ENCODE measurements at places on chromosomes 6 and 20.

DNA sequence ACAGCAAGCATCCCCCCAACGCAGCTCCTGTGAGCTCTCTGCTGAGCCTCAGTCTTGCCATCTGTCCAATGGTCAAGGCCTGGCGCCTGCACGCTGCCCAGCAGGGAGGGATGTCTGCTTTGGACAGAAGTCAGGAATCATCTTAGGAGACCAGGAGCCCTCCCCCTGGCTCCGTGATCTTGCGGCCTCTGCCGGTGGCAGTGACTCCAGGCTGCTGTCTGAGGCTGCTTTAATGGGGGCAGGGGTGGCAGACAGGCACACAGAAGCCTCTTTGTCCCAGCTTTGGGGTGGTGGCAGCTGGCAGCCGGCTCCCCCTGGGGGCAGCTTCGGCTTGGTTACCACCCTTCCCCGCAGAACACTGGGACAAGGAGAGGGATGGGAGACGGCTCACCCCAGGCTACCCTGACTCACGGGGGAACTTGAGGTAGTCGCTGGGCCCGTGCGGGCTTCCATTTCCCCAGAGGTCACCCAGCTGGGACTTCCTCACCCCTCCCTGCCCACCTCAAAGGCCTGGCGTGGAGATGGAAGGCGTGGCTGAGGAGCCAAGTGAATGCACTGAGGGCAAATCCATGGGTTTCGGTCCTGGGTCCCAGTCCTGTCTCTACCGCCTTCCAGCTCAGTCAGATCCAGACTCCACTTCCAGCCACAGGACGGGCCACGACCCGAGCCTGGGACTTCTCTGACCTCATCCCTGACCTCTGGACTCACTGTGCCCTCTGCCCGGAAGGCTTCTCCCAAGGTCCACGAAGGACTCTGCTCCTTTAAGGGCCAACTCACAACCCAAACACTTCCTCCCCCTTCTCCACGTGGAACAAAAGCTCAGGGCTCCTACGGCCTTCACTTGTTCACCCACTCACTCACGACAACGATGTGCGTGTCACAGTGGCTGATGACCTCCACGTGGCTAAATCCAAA is 14.8 kb downstream of the PEDS1 start:
- DNase-seq, result no peak

DNA sequence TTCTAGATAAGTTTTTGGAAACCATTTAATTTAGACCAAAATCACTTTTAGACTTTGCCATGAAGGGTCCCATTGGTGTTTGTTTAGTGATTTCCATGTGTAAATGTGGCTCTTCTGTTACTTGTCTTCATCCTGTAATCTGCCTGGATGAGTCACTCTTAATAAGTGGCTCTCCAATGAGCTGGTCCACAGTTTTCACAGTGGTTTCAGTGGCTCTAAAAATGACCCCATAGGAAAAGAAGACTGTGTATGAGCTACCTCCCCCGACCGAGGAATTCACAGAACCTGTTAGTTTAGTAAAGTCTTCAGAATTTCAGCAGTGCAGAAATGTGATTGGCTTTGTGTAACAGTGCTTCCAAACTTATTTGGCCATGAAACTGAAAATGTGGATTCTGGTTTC is 492.0 kb upstream of the MARCKS start:
- no peak for DNase-seq

GRCh38 chr6:17081860-17082508 is 19.9 kb upstream of the STMND1 start:
- no peak for DNase-seq

GRCh38 chr6:71206089-71206488 is 82.5 kb upstream of the OGFRL1 start:
- DNase-seq, result no peak

DNA sequence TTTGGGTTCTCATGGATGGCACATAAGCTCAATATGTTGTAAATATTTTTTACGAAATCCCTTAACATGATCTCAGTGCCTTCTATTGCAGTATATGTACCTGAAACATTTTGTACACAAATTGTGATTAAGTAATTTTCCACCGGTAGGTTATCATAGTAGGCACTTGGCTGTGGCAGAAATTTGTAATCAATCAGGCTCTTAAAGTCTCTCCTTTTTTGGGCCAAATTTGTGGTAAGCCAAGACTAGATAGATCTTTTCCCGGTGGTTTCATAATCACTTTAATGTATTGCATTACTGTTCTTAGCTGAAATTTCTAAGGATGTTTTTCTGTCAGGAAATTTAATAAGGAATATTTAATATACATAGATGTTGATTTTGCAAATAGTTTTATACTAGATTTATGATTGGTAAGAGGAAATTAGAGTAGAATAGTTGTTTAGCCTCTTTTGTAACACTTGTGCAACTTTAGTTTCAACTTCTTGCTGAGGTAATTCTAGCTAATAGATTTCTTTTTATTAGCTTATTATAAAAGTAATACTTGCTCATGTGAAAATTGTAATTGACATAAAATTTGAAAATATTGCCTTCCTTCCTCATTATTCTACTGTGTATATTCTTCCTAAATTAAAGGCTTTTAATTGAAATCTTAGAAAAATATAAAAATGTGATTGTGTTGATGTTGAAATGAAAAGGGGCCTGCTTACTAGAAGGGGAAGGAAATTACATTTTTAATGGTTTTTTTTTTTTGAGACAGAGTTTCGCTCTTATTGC is 3.2 kb downstream of the PCMT1 start:
- DNase-seq, result no peak

DNA sequence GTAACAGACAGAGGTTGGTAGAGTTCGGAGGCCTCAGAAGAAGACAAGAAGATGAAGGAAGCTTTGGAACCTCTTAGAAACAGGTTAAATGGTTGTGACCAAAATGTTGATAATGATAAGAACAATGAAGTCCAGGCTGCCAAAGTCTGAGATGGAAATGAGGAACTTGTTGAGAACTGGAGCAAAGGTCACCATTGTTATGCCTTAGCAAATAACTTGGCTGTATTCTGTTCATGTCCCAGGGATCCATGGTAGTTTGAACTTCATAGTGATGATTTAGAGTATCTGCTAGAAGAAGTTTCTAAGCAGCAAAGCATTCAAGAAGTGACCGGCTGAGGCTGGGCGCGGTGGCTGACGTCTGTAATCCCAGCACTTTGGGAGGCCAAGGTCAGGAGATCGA is 11.1 kb upstream of the LSM14B start:
- no peak for DNase-seq

DNA sequence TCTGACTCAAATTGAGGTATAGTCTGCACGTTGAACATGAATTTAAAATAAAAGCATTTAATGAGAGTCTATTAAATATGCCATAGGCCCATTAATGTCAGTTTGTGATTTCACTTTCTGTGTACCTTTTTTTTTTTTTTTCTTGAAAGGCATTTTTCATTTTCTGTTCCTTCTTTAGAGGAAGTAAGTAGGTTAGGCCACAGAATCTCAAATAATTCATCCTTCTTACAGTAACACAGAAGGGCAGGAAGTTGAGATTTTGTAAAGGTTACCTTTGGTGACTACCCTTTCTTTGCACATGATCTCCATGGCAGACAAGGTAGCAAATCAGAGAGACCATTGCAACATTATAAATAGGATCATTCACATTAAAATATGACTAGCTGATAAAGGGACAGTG is 9.6 kb downstream of the L3MBTL3 start:
- no peak for DNase-seq

GRCh38 chr6:150560884-150561219 is 38.8 kb upstream of the PLEKHG1 start:
- no peak for DNase-seq

DNA sequence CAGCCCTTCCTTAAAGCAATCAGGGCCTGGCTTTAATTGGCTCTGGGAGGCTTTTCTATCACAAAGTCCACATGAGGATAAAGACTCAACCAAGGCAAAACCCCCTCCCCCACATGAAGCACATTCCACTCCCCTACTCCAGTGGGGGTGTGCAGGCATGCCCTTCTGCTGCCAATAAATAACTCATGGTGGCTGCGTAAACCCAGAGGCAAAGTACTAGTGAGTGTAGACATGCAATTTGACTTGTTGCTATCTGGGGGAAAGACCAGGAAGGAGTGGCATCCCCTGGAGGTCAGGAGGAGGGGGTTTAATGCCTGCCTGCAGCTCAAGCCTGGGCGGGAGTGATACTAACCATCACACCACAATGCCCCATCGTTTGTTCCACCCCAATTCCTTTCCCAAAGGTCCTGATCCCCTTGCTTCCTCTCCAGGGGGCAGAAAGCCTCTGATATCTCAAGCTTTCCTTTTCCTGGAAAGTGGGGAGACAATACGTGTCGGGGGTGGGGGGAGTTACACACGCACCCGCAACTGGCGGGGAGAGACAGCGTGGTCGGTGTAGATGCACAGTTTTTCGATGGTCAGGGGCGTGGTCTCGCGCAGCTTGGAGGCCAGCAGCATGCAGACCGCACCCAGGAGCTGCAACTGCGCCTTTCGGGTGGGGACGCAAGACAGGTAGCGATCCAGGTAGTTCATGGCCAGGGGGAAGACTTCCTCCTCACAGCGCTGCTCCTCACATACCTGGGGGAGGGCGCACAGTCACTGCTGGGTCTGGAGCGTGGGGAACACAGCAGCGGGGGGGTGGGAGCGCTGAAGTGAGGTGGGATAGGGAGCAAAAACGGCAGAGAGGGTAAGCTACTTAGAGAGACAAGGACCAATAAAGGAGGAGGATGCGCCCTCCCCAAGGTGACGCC is 1.5 kb downstream of the CCND3 start:
- peak; percentile 57 for DNase-seq

GRCh38 chr20:42484335-42484734 is 705.4 kb downstream of the PTPRT start:
- DNase-seq, result no peak

- DNase-seq, result no peak
Measured at GRCh38 chr6:84581494-84582259, 182.7 kb downstream of the TBX18 start.

DNA sequence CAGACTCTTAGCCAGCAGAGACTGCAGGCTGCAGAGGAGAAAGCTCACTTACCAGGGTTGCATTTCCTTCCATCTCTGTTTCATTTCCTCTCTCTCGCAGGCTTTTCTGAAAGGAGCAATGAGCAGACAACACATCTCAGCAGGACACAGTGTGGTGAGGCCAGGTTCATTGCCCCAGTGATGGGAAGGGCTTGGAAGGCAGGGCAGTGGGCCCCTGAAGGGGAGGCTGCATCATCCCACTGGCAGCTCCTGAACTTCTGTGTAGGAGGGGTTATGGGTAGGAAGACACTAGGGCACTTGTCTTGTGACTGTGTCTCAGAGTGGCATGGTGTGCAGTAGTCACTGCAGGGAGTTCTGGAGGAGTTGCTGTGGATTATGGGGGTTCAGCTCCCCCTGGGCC is 246.8 kb downstream of the QKI start:
- no peak for DNase-seq

GRCh38 chr20:5511930-5512329 is 195.2 kb upstream of the PROKR2 start:
- DNase-seq, result no peak

- no peak for DNase-seq
Measured at GRCh38 chr6:71478834-71479541, 190.4 kb downstream of the OGFRL1 start.

DNA sequence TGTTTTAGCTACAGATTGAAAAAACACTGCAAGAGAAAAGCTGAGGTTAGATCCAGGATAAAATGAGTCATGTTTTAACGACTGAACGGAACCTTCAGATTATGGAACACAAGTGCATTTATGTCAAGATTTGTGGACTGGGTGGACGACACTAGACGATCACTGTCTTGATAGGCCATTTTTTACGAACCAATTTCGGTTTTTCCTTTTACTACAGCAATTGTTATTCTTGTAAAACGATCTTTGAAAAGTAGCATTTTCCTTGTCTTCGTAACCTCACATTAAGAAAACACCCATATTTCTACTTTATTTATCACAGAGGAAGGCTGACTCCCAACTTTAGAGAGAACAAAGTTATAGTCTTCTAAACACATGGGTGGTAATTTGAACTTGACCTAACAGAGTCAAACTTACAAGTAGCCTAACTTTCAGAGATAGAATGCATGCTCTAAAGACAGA is 294.2 kb upstream of the TCF21 start:
- DNase-seq, result no peak

DNA sequence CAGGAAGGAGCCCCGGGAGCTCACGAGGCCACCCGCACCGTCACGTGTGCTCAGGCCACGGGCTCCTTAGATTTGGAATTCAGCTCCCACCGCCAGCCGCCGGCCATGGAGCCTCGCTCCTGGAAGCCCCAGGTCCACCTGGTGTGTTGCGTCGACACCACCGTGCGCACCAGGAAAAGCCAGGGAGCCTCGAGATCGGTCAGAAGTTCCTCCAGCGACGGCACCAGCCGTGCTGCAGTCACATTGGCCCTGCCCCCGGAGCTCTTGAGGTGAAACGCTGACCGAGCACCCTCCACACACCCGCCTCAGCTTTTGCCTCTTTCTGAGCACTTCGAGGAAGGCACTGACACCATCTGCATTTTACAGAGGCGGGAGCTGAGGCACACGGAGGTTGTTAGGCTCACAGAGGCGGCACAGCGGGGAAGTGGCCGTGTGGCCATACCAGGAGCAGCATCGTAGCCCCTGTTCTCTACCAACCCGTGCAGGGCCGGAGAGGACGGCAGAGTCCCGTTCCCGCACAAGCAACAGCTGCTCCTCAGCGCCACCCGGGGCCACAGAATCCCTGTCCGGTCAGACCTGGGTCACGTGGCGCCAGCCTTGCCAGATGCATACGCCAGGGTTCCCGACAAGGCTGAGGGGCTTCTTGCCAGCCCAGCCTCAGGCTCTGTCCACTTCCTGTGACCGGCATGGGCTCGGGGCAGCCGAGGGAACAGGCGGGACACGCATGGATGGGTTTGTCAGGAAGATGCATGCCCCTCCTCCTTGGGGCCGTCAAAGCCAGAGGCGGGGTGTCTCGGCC is 7.6 kb downstream of the NKAIN4 start:
- DNase-seq, result no peak

GRCh38 chr6:128601060-128601459 is 80.7 kb upstream of the PTPRK start:
- DNase-seq, result no peak

GRCh38 chr6:101090281-101090680 is 209.2 kb upstream of the ASCC3 start:
- no peak for DNase-seq
